ENCODE measurements at places on chromosomes 12 and 14.
A peak's percentile ranks its signal among the peaks of the same experiment; 100 is the strongest.

- no peak for ATAC-seq
- no peak overlapping the region for H3K4me3 ChIP-seq
- H3K36me3 ChIP-seq, result no peaks in the 10 kb centered on the region
- H3K27me3 ChIP-seq, result peaks cover 45% of the 10 kb centered on the region
- H3K4me1 ChIP-seq, result peaks cover 32% of the 10 kb centered on the region
These were observed 31.7 kb upstream of the TSPAN9 start for GRCh38 chr12:3045494-3045893.

GRCh38 chr12:96878704-96879103, 28.4 kb upstream of the NEDD1 start:
- peaks cover 34% of the 10 kb centered on the region for H3K27me3 ChIP-seq
- no peak overlapping the region for H3K4me3 ChIP-seq
- no peak for ATAC-seq

- peaks cover 60% of the 10 kb centered on the region for H3K27me3 ChIP-seq
- no peaks in the 10 kb centered on the region for H3K36me3 ChIP-seq
- no peak overlapping the region for H3K4me3 ChIP-seq
- ATAC-seq, result no peak
- no peaks in the 10 kb centered on the region for H3K4me1 ChIP-seq
These were observed 4.1 kb upstream of the FAM222A start for GRCh38 chr12:109709401-109709991.

DNA sequence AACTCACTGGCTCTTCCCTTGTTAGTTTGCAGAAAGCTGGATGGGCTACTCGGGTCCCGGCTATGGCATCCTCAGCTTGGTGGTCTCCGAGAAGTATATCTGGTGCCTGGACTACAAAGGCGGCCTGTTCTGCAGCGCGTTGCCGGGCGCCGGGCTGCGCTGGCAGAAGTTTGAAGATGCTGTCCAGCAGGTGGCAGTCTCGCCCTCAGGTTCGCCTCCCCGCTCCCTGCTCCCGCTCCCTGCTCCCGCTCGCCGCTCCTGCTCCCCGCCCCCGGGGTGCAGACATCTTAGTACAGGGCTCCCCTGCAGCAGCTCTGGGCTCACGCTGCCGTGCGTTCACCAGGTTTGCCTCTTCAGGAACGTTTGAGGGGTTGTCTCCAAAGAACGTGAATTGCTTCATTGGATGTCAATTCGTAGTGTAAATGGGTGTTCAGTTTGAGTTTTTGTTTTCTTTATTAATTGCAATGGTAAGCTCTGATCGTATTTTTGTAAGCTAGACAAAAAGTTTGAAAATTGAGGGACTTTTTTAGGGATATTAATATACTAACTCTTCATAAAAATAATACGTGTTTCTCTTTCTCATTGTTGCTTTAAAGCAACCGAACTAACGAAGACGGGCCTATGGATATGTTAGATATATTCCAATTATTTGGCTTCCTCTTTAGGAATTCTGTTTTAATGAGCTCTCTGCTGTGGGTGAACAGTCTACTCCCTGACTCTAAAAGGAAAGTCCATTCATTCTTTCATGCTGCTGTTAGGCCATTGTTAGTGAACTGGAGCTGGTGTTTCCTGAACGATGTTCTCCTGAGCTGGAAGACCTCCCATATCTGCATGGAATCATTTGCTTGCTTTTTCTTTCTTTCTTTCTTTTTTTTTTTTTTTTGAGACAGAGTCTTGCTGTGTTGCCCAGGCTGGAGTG, 71.3 kb downstream of the ANKRD9 start:
- peaks cover 7% of the 10 kb centered on the region for H3K4me1 ChIP-seq
- H3K27ac ChIP-seq, result no peak overlapping the region
- H3K36me3 ChIP-seq, result peaks cover 44% of the 10 kb centered on the region
- ATAC-seq, result peak; percentile 89
- no peaks in the 10 kb centered on the region for H3K27me3 ChIP-seq
- H3K4me3 ChIP-seq, result peak overlapping the region; percentile 45

GRCh38 chr12:31895449-31896150, 63.6 kb upstream of the RESF1 start:
- peak overlapping the region; percentile 8 for H3K4me3 ChIP-seq
- H3K4me1 ChIP-seq, result peaks cover 59% of the 10 kb centered on the region
- no peak for ATAC-seq

DNA sequence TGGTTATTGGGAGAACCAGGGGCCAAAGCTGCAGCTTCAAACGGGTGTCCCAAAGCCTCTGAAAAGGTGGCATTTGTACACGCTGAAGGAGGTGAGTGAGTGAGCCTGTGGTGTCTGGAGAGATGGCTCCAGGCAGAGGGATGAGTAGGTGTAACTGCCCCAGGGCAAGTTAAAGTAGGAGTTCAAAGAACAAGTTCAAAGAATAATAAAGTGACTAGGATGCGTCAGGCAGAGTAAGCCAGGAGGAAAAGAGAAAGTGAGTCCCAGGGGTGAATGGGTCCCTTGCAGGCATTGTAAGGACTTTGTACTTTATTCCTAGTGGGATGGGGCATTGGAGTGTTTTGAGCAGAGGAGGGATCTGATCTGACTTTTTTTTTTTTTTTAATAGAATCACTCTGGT, 201.4 kb upstream of the PWP1 start:
- ATAC-seq, result no peak
- H3K4me1 ChIP-seq, result no peaks in the 10 kb centered on the region
- H3K36me3 ChIP-seq, result no peaks in the 10 kb centered on the region

- H3K27me3 ChIP-seq, result no peaks in the 10 kb centered on the region
- ATAC-seq, result peak; percentile 37
These were observed 9.5 kb upstream of the SP7 start for GRCh38 chr12:53345486-53346188.

GRCh38 chr12:19299765-19300164, 139.5 kb upstream of the AEBP2 start:
- no peaks in the 10 kb centered on the region for H3K36me3 ChIP-seq
- H3K27ac ChIP-seq, result no peak overlapping the region
- no peak for ATAC-seq
- H3K27me3 ChIP-seq, result no peaks in the 10 kb centered on the region
- H3K4me1 ChIP-seq, result no peaks in the 10 kb centered on the region
- no peak overlapping the region for H3K4me3 ChIP-seq

DNA sequence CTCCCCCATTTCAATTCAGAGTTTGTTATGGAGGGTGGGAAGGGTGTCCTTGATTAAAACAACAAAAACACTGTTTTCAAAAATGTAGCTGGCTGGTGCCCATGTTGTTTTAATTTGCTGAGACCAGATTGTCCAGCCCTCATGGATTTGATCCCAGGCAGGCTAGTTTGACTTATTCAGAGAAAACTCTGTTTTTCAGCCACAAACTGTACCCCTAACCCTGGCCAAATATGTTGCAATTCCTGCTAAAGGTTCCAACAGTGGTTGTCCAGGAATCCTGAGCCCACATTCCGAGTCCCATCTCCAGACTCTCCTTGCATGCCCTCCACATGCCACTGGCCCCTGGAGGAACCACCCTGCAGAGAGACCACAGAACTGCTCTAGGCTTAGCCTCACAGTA, 36.0 kb downstream of the MAP1LC3B2 start:
- H3K4me1 ChIP-seq, result peaks cover 54% of the 10 kb centered on the region
- no peaks in the 10 kb centered on the region for H3K36me3 ChIP-seq
- no peak for ATAC-seq
- H3K4me3 ChIP-seq, result no peak overlapping the region

GRCh38 chr12:29149691-29150281, 708 bp downstream of the FAR2 start:
- peaks cover 16% of the 10 kb centered on the region for H3K4me1 ChIP-seq
- H3K27me3 ChIP-seq, result peaks cover 43% of the 10 kb centered on the region
- H3K4me3 ChIP-seq, result no peak overlapping the region
- no peak for ATAC-seq
- H3K36me3 ChIP-seq, result no peaks in the 10 kb centered on the region

DNA sequence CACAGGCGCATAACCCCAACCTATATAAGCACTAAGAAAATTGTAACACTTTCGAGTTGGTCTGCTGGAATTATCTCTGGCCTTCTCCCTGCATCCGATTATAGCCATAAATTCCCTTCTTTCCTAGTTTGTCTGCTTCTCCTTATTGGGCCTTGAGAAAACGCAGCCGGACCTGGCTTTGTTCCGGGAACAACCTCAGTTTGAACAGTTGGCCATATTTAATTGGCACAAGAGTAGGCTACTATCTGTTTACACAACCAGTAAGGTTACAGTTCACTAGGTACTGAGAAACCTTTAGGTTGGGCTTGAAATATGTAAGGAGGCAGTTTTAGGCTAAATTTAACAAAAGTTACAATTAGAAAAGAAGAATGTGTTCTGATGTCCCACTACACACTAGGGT, 176.1 kb downstream of the IPO8 start:
- no peaks in the 10 kb centered on the region for H3K4me1 ChIP-seq
- H3K4me3 ChIP-seq, result no peak overlapping the region
- ATAC-seq, result no peak
- no peaks in the 10 kb centered on the region for H3K27me3 ChIP-seq

GRCh38 chr12:12891881-12892355, 556 bp downstream of the GPRC5A start:
- no peak for ATAC-seq
- peaks cover 79% of the 10 kb centered on the region for H3K27me3 ChIP-seq
- no peak overlapping the region for H3K4me3 ChIP-seq
- no peak overlapping the region for H3K27ac ChIP-seq
- H3K36me3 ChIP-seq, result no peaks in the 10 kb centered on the region

GRCh38 chr12:45893240-45893639, 97.1 kb downstream of the SCAF11 start:
- no peak for ATAC-seq
- H3K4me3 ChIP-seq, result no peak overlapping the region
- H3K4me1 ChIP-seq, result no peaks in the 10 kb centered on the region
- H3K27me3 ChIP-seq, result no peaks in the 10 kb centered on the region
- no peak overlapping the region for H3K27ac ChIP-seq

DNA sequence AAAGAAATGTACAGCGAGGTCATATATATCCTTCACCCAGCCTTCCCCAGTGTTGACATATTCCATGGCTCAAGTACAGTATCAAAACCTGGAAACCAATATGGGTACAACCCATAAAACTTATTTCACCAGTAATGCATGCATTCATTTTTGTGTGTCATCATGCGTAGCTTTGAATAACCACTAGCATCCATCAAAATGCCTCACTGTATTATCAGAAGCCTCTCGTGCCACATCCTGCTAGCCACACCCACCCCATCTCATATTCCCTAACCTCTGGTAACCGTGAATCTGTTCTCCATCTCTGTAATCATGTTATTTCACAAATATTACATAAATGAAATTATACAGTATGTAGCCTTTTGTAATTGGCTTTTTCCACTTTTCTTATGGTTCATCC, 314.3 kb downstream of the RAD51B start:
- no peaks in the 10 kb centered on the region for H3K36me3 ChIP-seq
- H3K4me3 ChIP-seq, result no peak overlapping the region
- no peak overlapping the region for H3K27ac ChIP-seq
- H3K27me3 ChIP-seq, result no peaks in the 10 kb centered on the region

GRCh38 chr12:47939009-47939601, 24.3 kb upstream of the TMEM106C start:
- H3K4me3 ChIP-seq, result no peak overlapping the region
- ATAC-seq, result no peak
- H3K4me1 ChIP-seq, result peaks cover 14% of the 10 kb centered on the region
- no peak overlapping the region for H3K27ac ChIP-seq
- no peaks in the 10 kb centered on the region for H3K36me3 ChIP-seq
- H3K27me3 ChIP-seq, result peaks cover 47% of the 10 kb centered on the region

- no peak for ATAC-seq
- H3K4me1 ChIP-seq, result no peaks in the 10 kb centered on the region
- H3K4me3 ChIP-seq, result no peak overlapping the region
- H3K27ac ChIP-seq, result no peak overlapping the region
- H3K36me3 ChIP-seq, result peaks cover 66% of the 10 kb centered on the region
These were observed 13.9 kb downstream of the GNS start for GRCh38 chr12:64745259-64745807.

GRCh38 chr12:3014641-3015040, 55.4 kb downstream of the TEAD4 start:
- no peak overlapping the region for H3K4me3 ChIP-seq
- no peaks in the 10 kb centered on the region for H3K4me1 ChIP-seq
- no peak overlapping the region for H3K27ac ChIP-seq
- peaks cover 5% of the 10 kb centered on the region for H3K27me3 ChIP-seq

- ATAC-seq, result no peak
- no peak overlapping the region for H3K27ac ChIP-seq
- no peaks in the 10 kb centered on the region for H3K36me3 ChIP-seq
- peaks cover 12% of the 10 kb centered on the region for H3K4me1 ChIP-seq
These were observed 126.3 kb downstream of the AACS start for GRCh38 chr12:125191361-125192087.

GRCh38 chr14:93643127-93643526, 145.2 kb downstream of the PRIMA1 start:
- ATAC-seq, result peak; percentile 69
- peaks cover 26% of the 10 kb centered on the region for H3K27me3 ChIP-seq
- peaks cover 7% of the 10 kb centered on the region for H3K36me3 ChIP-seq
- H3K27ac ChIP-seq, result no peak overlapping the region
- no peak overlapping the region for H3K4me3 ChIP-seq
- H3K4me1 ChIP-seq, result no peaks in the 10 kb centered on the region

- ATAC-seq, result no peak
- peaks cover 22% of the 10 kb centered on the region for H3K36me3 ChIP-seq
- no peak overlapping the region for H3K4me3 ChIP-seq
- H3K27me3 ChIP-seq, result no peaks in the 10 kb centered on the region
These were observed 172.2 kb downstream of the SLC16A7 start for GRCh38 chr12:59768031-59768430.

GRCh38 chr12:124786061-124786964, 77.4 kb downstream of the SCARB1 start:
- H3K36me3 ChIP-seq, result peaks cover 64% of the 10 kb centered on the region
- H3K4me3 ChIP-seq, result no peak overlapping the region
- no peak for ATAC-seq

- no peaks in the 10 kb centered on the region for H3K36me3 ChIP-seq
- peaks cover 11% of the 10 kb centered on the region for H3K4me1 ChIP-seq
- ATAC-seq, result no peak
- H3K27ac ChIP-seq, result no peak overlapping the region
These were observed 14.9 kb downstream of the A2ML1 start for GRCh38 chr12:8837291-8837690.

GRCh38 chr14:94543449-94544124, 17.7 kb upstream of the SERPINA4 start:
- H3K27me3 ChIP-seq, result no peaks in the 10 kb centered on the region
- no peaks in the 10 kb centered on the region for H3K4me1 ChIP-seq
- H3K4me3 ChIP-seq, result no peak overlapping the region
- ATAC-seq, result no peak
- H3K36me3 ChIP-seq, result no peaks in the 10 kb centered on the region
- H3K27ac ChIP-seq, result no peak overlapping the region

DNA sequence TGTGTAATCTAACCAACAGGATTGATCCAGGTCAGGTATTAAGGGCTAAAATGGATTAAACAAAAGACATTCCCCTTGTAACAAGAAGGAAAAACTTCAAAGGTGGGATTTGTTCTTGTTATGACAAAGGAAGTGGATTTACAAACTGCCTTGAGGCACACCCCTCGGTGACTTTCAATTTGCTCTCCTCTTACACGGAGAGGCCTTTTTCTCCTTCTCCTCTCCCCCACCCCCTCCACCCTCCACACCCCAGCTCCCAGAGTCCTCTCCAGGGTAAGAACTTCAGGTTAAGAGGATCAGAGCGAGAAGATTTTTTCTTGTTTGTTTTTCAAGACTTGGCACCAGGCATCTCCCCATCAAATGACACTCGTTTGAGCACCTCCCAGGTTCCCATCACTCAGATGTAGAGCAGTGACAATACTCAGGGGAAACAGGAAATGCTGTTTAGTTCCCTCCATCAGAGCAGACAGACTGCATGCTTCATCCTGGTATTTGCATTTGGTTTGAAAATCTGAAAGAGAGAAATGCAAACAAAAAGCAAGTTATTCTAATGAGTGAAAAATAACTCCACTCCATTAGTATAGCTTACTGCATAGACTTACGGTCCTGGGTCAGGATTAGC, 77.6 kb upstream of the TMEM260 start:
- no peak for ATAC-seq
- peaks cover 28% of the 10 kb centered on the region for H3K27me3 ChIP-seq
- H3K4me3 ChIP-seq, result no peak overlapping the region
- H3K27ac ChIP-seq, result no peak overlapping the region
